H1 (cell line): ENCODE measurements at places on chromosomes 2 and 18.
A peak's percentile ranks its signal among the peaks of the same experiment; 100 is the strongest.

DNA sequence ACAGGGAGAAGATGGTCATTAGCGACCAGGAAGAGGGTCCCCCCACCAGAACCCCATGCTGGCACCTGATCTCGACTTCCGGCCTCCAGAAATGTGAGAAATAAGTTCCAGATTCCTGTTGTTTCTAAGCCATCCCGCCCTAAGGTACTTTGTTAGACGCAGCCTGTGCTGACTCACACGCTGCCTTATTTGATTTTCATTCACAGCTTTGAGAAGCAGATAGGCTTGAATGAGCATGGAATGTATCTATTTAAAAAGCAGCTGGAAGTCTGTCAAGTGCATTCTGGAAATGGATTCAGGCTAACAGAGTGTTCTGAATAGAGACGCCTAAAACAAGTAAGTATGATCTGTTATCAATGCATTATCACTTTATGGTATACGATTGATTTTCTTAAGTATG, 8.3 kb upstream of the IL1R2 start:
- no peaks in the 10 kb centered on the region for H3K4me1 ChIP-seq
- no peaks in the 10 kb centered on the region for H3K27me3 ChIP-seq
- no peak overlapping the region for H3K27ac ChIP-seq
- no peak for DNase-seq

DNA sequence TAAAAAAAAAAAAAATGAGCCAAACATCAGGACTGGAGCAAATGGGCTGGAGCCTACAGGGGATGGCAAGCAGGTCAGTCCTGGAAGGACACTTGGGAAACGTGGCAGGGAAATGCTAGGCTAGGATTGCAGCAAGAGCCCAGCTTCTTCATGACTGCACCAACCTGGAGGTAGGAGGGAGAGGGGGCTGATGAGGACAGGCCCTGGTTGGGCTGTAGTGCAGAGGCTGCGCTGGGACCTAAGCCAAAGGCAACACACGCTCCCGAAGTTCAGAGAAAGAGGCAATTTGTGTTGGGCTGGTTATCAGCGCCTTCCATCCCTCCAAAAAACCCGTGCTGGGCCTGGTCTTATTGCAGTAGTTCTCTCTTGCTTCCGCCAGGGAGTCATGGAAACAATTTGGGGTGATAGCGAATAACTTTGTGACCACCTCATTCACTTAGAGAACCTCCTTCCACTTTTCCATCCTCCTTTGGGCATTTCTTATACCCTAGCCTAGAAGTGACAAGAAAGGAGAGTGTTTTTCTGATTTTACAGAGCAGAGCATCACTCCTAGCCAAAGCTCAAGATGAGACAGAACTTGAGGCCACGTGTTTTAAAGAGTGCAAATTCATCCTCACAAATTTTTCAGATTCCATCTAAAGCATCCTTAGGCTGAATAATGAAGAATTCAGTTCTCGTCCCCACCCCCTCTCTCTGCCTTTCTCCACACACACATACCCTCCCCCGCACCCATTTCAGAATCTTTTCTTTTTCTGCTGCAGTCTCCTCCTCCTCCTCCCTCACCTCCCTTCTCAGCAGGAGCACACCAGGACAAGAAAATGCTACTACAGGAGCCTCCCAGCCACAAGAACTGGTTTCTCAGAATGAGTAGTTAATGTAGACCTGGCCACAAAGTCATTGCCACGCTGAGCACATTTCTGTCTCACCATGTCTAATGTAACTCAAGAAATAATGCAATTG, 82.5 kb upstream of the STPG4 start:
- H3K36me3 ChIP-seq: no peaks in the 10 kb centered on the region
- no peaks in the 10 kb centered on the region; the same call in 1 of the 2 replicates for H3K27me3 ChIP-seq
- DNase-seq: peak; percentile 36
- no peak overlapping the region for H3K4me3 ChIP-seq
- H3K27ac ChIP-seq: 0 out of 2 replicates have a peak overlapping the region, but pooled peaks have one; percentile 30

GRCh38 chr2:98907966-98908905, 27.8 kb downstream of the CRACDL start:
- no peak overlapping the region for H3K27ac ChIP-seq
- H3K4me3 ChIP-seq: no peak overlapping the region
- H3K4me1 ChIP-seq: no peaks in the 10 kb centered on the region; the same call in none of the 2 replicates
- DNase-seq: peak; percentile 38
- no peaks in the 10 kb centered on the region for H3K36me3 ChIP-seq
- no peaks in the 10 kb centered on the region for H3K27me3 ChIP-seq

GRCh38 chr2:73588177-73588576, 54.0 kb downstream of the NAT8 start:
- no peaks in the 10 kb centered on the region for H3K27me3 ChIP-seq
- no peaks in the 10 kb centered on the region for H3K36me3 ChIP-seq
- peak overlapping the region; percentile 19; the same call in 1 of the 2 replicates for H3K27ac ChIP-seq
- no peak for DNase-seq

GRCh38 chr2:68860111-68860510, 11.1 kb downstream of the BMP10 start:
- DNase-seq: no peak
- no peak overlapping the region for H3K4me3 ChIP-seq
- H3K27me3 ChIP-seq: no peaks in the 10 kb centered on the region
